ENCODE measurements at places on chromosomes 11 and 22.

- DNase-seq = no peak
- no peaks in the 10 kb centered on the region for H3K4me1 ChIP-seq
- no peak overlapping the region for H3K4me3 ChIP-seq
- H3K27ac ChIP-seq = peak overlapping the region; percentile 18
Observed at GRCh38 chr11:111379602-111380136, 594 bp upstream of the POU2AF1 start.

DNA sequence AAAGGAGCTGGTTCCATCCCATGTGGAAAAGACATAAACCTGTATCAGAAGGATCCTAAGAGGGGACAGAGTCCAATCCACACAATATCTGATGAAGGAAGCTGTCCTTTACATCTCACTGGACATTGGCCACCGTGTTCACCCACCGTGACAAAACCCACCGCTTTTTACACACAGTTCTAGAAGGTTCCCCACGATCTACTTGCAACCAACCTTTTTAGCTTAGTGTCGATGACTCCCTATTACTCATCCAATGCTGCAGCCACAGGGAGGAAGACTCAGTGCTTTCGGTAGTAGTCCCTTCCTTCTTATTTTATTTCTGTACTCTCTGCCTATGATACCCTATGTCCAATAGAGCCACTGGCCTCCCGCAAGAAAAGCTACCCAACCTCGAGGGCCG is 65.4 kb downstream of the MAPK1 start:
- H3K4me3 ChIP-seq = no peak overlapping the region
- H3K27ac ChIP-seq = no peak overlapping the region
- H3K27me3 ChIP-seq = no peaks in the 10 kb centered on the region

DNA sequence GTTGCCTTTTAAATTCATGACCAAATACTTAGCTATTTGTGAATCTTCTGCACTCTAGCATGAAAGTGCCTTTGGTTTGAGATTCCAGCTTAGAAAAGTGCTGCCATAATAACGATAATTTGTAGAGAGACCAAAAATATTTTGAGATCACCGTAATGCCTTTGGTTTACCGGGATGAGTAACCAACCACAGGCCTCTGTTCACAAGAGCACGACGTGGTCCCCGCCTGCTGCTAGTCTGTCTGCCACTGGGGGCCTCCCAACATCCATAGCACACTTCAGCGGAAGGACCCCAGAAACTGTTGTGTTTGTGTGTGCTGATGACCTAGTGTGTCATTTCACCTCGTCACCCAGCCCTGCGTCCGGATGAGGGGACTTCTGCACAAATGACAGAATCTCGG is 67.0 kb upstream of the RASSF10 start:
- no peaks in the 10 kb centered on the region for H3K36me3 ChIP-seq
- H3K27me3 ChIP-seq = no peaks in the 10 kb centered on the region
- H3K4me3 ChIP-seq = no peak overlapping the region
- H3K4me1 ChIP-seq = no peaks in the 10 kb centered on the region
- no peak for DNase-seq

- no peaks in the 10 kb centered on the region for H3K4me1 ChIP-seq
Observed at GRCh38 chr11:11081776-11082175, 223.9 kb upstream of the ZBED5 start.

GRCh38 chr22:23913661-23914353 is 19.6 kb downstream of the MIF start:
- no peaks in the 10 kb centered on the region for H3K36me3 ChIP-seq
- H3K4me3 ChIP-seq = peak overlapping the region; percentile 20
- H3K4me1 ChIP-seq = peaks cover 37% of the 10 kb centered on the region
- no peaks in the 10 kb centered on the region for H3K27me3 ChIP-seq
- H3K27ac ChIP-seq = peak overlapping the region; percentile 84
- peak; percentile 100 for DNase-seq
